ENCODE measurements at places on chromosomes 12 and 14. TPM values are rescaled to one million over a fixed set of nuclear protein-coding genes. Genes with fewer than 3 reads are reported as not detected.

The ANKLE2 gene
- 52.3 TPM for total RNA-seq

The SLC6A12 gene
- total RNA-seq, result not detected

The COX8C gene
- total RNA-seq, result not detected

The TAS2R10 gene
- total RNA-seq, result 1.2 TPM

The OAS2 gene
- total RNA-seq, result 4.2 TPM

The CFAP54 gene
- total RNA-seq, result 1.8 TPM

The WNT5B gene
- 69.2 TPM for total RNA-seq

The C12orf60 gene
- total RNA-seq, result 0.59 TPM

The KRT6C gene
- total RNA-seq, result not detected

The RTL1 gene
- total RNA-seq, result not detected

Data from smooth muscle cell of the pulmonary artery (primary cell).